ENCODE measurements at places on chromosomes 2 and 18.

DNA sequence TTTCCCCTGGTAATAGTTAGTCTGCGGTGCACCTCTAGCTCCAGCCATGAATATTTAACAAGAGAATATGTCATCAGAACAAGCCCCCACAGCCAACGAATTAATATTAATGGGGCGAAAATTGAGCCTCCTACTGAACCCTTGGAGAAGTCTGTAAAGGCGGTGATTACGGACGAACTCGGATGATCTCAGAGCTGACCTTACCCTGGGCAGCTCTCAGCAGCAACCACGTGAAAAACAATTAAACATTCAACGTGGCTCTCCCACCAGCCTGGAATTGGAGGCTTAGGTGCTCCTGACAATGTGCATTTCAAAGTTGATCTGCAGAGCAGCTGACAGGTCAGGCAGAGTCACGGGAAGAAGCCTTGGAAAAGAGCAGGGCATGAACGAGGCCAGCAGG is 407.6 kb upstream of the MYT1L start:
- DNase-seq = no peak
- no peaks in the 10 kb centered on the region for H3K36me3 ChIP-seq
- H3K27me3 ChIP-seq = no peaks in the 10 kb centered on the region
- H3K4me3 ChIP-seq = no peak overlapping the region

DNA sequence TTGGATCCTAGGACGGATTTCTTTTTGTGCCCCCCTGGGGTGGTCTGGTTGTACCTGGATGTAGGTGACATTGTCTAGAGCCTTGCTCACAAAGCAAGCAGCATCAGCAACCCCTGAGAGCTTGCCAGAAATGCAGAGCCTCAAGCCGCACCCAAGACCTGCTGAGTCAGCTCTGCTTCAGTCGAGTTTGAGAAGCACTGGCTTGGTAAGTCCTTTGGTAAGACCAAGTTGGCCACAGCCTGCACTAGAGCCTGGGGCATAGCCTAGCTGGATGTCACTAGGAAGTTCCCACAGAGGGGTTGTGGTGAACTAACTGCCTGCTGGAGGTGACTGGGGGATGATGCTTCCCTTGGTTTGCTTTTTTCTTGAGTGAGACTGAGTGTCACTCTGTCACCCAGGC is 6.2 kb downstream of the ABCG5 start:
- peaks cover 21% of the 10 kb centered on the region for H3K27me3 ChIP-seq
- no peak overlapping the region for H3K4me3 ChIP-seq
- no peaks in the 10 kb centered on the region for H3K36me3 ChIP-seq
- DNase-seq = no peak
- H3K27ac ChIP-seq = no peak overlapping the region

GRCh38 chr2:157442191-157442590 is 1.7 kb downstream of the CYTIP start:
- DNase-seq = no peak
- H3K27ac ChIP-seq = peak overlapping the region; percentile 81
- H3K27me3 ChIP-seq = no peaks in the 10 kb centered on the region
- H3K36me3 ChIP-seq = no peaks in the 10 kb centered on the region

DNA sequence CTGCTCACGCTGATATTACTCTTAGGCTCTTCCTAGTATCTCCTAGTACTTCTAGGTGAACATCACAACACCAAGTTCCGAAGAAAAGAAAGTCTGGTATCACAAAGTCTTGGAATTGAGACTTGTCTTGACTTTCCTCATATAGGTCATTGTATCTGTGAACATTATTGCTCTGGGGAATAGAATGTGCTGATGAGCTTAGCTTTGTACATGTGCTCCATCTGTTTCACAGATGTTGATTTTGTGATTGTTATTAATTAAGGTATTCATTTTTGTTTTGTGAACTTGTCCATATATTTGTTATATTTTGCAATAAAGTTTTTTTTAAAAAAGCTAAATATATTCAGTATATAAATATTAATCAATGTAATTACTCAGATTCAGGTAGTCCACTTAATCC is 111.7 kb downstream of the BABAM2 start:
- H3K4me1 ChIP-seq = no peaks in the 10 kb centered on the region
- no peak for DNase-seq
- H3K4me3 ChIP-seq = no peak overlapping the region
- no peaks in the 10 kb centered on the region for H3K27me3 ChIP-seq

DNA sequence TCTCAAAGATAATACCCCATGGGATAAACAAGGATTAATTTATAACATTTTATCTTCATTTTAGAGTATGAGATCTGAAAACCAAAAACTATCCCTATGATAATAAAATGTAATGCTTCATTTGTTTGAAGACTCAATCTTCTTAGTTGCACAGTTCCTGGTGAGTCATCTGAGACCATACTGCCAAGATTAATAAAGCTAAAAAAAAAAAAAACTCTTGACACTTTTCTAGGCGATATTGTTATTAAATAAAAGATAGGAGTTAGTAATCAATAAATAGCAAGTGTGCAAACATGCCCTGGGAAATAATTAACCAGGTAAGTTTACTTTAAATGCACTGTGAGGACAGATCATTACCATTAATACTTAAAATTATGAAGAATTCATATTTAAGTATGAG is 83.9 kb downstream of the RPE start:
- H3K36me3 ChIP-seq = no peaks in the 10 kb centered on the region
- no peaks in the 10 kb centered on the region for H3K4me1 ChIP-seq
- H3K27me3 ChIP-seq = no peaks in the 10 kb centered on the region
- H3K27ac ChIP-seq = no peak overlapping the region
- DNase-seq = no peak
